T-helper 9 cell (primary cell): ENCODE measurements at places on chromosomes 12 and 14.

DNA sequence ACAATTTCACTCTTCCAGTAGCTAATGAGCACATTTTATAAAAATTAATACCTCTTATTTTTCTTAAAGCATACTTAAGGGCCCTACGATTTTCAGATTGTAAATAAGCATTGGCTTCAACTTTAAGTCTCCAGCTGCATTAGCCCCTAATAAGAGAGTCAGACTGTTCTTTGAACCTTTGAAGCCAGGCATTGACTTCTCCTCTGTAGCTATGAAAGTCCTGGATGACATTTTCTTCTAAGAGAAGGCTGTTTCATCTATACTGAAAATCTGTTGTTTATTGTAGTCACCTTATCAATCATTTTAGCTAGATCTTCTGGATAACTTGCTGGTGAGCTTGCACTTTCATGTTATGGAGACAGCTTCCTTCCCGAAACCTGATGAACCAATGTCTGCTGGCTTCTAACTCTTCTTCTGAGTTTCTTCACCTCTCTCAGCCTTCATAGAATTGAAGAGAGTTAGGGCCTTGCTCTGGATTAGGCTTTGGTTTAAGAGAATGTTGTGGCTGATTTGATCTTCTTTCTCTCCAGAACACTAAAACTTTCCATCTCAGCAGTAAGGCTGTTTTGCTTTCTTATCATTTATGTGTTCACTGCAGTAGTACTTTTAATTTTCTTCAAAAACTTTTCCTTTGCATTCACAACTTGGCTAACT lies 377.1 kb upstream of the RGS6 start:
- no peak for DNase-seq

DNA sequence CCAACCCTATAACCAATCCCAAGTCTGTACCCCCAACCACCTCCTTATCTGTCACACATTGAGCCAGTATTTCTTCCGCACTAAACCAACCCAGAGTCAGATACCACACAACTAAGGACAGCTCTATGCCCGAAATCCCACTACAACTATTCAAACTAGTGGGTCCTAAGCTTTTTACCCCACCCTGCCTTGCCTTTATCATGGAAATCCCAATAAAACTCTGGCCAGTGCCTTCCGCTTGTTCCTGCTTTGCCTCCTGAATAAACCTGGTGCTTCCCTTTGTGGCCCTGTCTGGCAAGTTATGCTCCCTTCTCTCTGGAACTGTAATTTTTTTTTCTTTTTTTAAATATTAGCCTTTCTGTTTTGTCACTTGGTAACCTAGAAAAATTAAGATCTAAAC lies 493.3 kb upstream of the SYT1 start:
- no peak for DNase-seq

DNA sequence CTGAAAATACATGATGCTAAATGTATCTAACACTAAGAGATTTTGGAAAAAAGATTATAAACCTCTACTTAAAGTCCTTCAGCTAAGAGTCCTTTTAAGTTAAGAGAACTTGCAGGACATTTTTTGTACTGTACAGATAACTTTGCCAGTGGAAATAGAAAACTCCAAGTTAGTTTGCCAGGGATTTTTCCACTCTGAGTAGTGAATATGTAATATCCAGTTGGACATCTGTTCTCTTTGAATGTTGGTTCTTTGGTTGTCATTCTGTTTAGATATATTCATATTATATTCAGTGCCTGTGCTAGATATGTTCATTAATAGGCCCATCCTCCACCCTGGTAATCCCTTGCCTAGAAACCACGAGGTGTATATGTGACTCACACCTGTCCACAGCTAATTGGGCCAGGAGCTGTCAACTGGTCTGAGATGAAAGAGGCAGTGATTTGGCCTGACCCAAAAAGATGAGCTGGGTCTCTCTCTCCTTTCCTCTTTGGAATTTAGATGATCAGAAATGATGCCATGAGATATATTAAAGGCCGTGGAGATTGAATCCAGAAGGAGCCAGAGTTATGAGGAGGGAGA lies 261.0 kb upstream of the LRIG3 start:
- DNase-seq, result no peak

DNA sequence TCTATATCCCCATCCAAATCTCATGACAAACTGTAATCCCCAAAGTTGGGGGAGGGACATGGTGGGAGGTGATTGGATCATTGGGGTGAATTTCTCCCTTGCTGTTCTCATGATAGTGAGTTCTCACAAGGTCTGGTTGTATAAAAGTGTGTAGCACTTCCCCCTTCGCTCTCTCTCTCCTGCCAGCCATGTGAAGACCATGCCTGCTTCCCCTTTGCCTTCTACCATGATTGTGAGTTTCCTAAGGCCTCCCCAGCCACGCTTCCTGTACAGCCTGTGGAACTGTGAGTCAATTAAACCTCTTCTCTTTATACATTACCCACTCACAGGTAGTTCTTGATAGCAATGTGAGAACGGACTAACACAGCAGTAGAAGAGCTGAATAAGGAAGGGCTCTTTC lies 62.6 kb upstream of the VASH1 start:
- no peak for DNase-seq

DNA sequence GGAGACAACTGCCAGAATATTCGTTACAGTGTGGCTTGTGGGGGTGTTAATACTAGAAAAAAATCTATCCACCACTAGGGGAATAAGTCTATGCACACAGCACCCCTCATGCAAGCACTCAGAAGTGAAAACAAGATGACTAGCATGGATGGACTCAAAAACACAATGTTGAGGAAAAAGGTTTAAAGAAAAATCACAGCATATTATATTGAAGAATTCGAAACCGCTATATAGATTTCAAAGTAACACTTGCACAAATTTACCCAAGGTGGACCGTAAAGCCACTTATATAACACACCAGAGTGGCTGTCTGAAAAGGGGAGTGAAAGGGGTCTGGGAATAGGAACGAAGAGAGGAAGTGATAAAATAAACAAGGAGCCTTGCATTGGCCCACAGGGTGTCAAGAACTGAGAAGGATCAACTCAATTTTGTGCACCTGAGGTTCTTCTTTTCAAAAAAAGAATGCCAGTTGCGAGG lies 544 bp downstream of the ABCD4 start:
- no peak for DNase-seq

DNA sequence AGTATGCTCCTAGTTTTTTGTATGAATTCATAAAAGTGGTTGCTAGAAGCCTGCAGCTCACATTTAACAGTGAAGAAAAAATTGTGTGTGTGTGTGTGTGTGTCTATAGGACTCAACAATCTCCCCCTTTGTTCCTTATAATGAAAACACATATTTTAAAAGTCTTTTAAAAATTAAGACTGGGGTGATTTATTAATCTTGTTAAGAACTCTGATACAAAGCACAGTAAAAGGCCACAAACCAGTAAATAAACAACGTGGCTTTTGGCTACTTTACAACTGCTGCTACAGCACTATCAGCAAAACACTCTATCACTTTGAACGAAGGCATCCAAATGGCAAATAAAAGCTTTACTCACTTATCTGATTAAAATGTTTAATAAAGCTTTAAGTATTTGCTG lies 594 bp upstream of the VCPKMT start:
- DNase-seq, result no peak

GRCh38 chr12:93019975-93020630 lies 91.0 kb upstream of the EEA1 start:
- DNase-seq, result no peak

GRCh38 chr14:102754370-102755262 lies 22.6 kb upstream of the TRAF3 start:
- DNase-seq, result no peak

DNA sequence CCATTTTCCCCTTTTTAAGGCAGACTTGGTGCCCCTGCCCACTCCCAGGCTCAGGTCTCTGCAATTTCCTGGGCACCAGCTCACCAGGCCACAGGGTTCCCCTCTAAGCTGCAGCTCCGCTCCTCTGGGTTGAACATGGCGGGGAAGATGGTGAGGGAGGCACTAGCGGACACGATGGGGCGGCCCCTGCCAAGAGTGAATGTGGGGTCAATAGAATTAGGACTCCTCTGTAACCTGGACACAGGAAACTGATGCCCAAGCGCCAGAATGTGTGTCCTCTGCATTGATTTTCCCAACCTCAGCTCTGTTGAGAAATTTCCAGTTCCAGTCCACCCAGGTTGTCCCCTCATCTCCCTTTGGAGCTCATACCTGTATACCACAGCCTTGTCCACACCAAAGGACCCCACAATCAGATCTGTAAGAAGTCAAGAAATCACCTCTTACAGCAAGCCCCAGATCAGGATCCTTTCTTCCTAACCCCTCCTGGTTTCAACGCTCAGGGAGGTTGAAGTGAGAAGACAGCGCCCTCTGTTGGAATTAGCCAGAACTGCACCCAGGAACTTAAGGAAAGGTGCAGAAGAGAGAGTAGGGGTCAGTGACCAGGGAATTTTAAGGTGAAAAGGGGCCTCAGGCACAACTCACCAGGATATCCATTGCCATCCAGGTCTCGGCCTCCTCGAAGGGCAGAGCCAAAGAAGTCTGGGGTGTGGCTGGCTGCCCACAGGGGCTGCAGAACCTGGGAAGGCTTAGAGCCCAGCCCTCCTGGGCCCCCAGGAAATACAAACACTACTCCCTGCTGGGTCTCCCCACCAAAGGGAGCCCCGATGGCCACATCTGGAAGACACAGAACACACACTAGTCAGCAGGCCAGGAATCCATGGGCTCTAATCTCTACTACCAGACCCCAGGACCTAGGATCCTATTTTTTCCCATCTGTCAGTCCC lies 14.7 kb downstream of the ITGA5 start:
- peak; percentile 70 for DNase-seq

DNA sequence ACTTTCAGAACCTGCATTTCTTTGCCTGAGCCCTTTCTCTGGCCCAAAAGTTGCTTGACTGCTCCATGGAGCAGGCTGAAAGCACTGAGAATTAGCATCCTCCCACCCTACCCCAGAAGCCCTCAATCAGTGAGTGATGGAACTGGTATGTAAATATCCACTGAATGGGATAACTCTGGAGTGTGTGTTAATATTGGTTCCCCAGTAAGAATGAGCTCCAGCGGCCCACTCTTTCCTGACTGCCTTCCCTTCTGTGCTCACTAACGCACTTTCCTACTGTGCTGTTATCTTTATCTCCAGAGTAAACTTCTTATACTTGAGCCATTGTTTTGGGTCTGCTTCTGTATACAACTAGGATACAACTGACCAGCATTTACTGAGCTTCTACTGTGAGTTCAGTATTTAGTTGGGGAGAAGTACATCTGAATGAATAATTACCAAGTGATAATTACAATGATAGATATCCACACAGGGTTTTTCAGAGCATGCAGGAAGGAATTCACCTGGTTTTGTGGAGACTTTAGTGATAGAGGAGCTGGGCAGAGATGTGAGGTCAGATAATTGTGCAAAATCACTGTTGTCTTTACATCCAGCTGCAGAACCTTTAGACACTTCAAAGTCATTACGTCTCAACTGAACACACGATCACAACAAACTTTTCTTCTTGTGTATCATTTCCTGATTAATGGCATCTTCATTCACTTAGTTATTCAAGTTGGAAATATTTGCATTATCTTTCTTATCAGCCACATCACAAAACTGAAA lies 149.2 kb upstream of the BTG1 start:
- no peak for DNase-seq

GRCh38 chr12:109858764-109859163 lies 21.6 kb downstream of the GLTP start:
- no peak for DNase-seq

GRCh38 chr14:52031781-52032180 lies 37.1 kb downstream of the NID2 start:
- DNase-seq, result no peak

GRCh38 chr14:56059054-56059453 lies 59.2 kb upstream of the PELI2 start:
- DNase-seq, result no peak

GRCh38 chr12:130614530-130614905 lies 101.6 kb downstream of the RIMBP2 start:
- no peak for DNase-seq

- DNase-seq, result no peak
These were observed 137.6 kb downstream of the TSPAN9 start for GRCh38 chr12:3214526-3215365.

- DNase-seq, result no peak
These were observed 17.5 kb upstream of the KRT80 start for GRCh38 chr12:52209321-52209720.

DNA sequence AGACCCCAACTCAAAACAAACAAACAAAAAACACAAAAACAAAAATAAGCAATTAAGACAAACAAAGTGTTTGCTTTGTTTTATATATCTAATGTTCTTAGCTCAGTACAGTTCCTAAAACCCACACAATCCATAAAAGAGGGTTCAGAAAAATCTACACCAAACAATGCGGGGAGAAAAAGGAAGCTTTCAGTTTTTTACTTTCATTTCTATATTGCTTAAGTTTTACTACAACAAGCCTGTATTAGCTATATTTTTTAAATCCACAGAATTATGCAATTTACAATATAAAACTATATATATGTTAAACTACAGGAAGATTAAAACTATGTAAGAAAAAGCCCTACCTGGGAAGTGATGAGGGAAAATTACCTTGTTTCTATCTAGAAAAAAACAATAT lies 41.4 kb downstream of the CLIP1 start:
- no peak for DNase-seq

DNA sequence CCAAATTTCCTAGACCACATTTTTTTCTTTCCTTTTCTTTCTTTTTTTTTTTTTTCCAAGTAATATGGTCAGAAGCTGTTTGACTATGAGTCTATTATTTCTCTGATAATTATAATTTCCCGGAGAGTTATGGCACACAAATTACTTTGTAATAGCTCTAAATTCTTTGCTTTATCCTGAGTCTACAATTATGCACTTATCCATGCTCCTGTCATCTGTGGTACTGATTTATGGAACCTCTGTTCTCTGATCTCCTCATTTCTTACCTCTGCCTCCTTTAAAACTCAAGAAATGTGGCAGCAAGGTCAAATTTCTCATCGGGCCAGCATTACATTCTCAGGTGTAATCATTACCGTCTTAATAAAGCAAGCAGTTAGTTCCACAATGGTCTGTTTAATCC lies 282.1 kb downstream of the PAWR start:
- DNase-seq, result no peak

DNA sequence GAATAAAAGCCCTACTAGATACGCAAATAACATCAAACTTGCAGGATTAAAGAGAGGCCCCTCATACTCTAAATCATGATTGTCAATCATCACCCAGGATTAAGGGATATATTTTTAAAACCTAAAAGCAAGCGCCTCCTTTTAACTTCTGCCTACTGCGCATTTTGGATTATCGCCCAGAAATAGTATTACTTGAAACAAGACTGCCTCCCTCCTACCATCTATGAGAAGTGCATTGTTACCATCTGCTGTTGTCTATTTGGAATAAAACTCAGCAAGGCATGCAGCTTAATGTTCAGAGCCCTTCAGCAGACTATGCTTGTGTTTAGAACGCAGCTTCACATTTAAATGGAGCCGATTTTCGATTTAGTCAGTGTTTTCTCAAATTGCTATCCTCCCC lies 79.6 kb downstream of the EXOC5 start:
- DNase-seq, result no peak
